ENCODE measurements at places on chromosomes 13 and 19.

GRCh38 chr13:108785844-108786243 is 156.4 kb downstream of the MYO16 start:
- DNase-seq: no peak

GRCh38 chr13:30743319-30744055 is 8.1 kb downstream of the ALOX5AP start:
- DNase-seq: peak; percentile 99

DNA sequence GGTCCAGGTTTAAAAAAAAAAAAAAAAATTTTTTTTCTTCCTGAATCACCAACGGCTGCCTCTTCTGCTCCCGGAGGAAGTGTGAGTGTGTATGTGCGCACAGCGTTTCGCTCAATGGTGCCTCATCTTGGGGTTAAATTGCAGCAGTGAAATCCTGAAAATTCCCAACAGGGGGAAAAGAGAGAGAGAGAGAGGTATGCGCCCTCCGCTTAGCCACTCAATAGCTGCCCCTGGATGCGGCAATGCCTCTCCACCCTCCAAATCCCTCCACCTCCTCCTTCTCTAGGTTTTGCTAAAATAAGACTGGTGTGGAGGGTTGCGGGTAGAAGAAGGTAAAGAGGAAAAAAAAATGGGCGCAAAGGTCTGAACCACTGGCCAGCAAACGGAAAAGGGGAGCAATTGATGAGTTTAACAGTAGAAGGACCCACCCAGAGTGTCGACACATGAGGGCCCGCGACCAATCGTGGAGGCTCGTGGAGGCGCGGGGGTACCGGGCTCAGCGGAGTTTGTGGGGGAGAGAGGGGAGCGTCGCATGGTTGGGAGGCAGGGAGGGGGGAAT is 853 bp upstream of the CACNA1A start:
- DNase-seq: no peak

- DNase-seq: no peak
Observed at GRCh38 chr13:66994517-66995202, 235.5 kb downstream of the PCDH9 start.

- DNase-seq: no peak
Observed at GRCh38 chr19:570251-570686, 2.1 kb upstream of the BSG start.

DNA sequence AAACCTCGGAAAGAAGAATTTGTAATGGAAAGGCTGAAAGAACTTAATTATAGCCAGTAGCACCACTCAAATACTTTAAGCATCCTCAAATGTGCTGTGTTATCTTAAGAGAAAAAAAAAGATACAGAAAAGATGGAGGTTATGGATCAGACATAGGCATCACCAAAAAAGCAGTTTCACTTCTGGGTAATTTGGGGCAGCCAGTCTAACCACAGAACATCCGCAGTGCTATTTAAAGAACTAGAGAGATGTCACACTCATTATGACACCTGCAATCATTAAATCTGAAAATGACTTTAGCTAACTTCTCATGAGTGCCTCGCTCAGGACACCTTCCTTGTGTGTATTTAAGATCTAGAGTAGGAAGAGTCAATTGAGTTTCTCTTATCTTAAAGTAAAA is 211.8 kb downstream of the RBM26 start:
- DNase-seq: no peak

GRCh38 chr19:30269638-30270037 is 102.5 kb upstream of the ZNF536 start:
- DNase-seq: no peak

- DNase-seq: no peak
Observed at GRCh38 chr13:76735641-76736040, 150.6 kb downstream of the KCTD12 start.

- no peak for DNase-seq
Observed at GRCh38 chr13:102774214-102774568, 605 bp upstream of the TEX30 start.

- no peak for DNase-seq
Observed at GRCh38 chr19:6373813-6374108, 1.2 kb downstream of the ALKBH7 start.

DNA sequence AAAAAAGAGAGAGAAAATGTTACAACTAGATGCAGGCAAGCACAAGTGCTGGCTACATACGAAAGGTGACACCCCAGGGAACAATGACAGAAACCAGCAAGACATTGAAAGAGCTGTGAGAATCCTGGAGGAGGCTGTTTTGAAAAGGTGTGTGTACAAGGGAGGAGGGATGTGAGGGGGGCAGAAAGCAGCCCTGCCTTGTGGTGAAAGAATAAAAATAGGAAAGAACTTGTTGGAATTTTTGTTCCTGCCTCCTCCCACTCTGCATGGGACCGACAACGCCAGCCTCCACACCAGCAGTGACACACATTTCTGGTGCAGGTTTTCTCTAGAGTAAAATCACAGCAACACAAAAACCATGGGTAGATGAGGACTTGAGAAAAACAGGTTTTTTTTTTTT is 1258.6 kb downstream of the PCDH9 start:
- DNase-seq: no peak

DNA sequence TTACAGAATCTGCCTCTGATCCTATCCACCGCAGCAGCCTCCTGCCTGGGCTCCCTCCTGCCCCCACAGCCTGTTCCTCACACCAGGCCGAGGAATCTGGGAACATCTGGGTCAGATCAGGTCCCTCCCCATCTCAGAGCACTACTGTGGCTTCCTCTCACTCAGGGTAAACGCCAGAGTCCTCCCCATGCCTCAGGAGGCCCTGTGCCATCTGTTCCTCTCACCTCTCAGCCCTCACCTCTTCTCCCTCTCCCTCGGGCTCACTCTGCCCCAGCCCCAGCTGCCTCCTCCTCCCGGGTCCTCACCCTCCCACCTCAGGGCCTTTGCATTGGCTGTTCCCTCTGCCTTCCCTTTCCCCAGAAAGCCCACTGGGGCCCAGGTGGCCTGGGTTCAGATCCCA is 18.2 kb downstream of the FCGBP start:
- no peak for DNase-seq

GRCh38 chr19:16561382-16561781 is 10.8 kb downstream of the SLC35E1 start:
- no peak for DNase-seq

DNA sequence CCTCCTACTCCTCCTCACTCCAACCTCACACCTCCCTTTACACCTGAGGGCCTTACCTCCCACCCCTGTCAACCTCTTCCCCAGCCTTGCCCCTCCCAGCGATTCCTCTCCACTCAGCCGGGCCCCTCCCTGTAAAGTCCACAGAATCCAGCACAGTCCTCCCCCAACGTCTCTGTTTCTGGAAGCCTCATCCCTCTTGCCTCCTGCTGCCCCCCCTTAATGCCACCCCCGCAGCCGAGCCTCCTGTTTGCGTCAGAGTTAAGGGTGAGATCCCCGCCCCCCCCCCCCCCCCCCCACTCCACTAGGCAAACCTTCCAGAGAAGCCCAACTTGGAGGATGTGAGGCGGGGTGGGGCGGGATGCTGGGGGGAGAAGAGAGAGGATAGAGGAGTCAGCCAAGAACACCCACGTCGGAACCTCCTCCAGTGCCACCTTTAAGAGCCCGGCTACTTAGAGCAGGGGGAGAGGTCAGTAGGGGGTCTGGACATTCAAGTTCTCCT is 2.1 kb downstream of the UNC13A start:
- no peak for DNase-seq

GRCh38 chr13:99974296-99974938 is 2.9 kb upstream of the ZIC5 start:
- no peak for DNase-seq

DNA sequence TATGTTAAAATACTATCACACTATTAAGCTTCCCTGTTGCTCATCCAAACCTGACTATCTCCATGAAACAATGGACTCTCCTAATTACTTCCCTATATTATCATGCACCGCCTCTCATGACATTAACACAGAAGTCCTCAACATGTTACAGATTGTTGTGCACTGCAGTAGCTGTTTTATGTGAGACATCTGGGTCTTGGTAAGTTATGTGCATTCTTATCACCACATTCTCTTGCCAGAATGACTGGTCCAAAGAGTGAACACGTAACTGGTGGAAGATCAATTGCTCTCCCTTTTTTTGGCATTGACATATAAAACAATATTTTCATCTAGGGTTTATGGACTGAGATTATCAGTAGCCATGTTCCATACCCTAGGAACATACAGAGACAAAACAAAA is 59.4 kb downstream of the POSTN start:
- DNase-seq: no peak

GRCh38 chr19:57888560-57889231 is at the start of gene ZNF814:
ZNF814 (minus strand) TSS chr19:57889037; CDS start chr19:57888802, 235 bp downstream.
- peak; percentile 40 for DNase-seq

GRCh38 chr13:46006688-46007452 is 45.7 kb downstream of the ZC3H13 start:
- DNase-seq: no peak

DNA sequence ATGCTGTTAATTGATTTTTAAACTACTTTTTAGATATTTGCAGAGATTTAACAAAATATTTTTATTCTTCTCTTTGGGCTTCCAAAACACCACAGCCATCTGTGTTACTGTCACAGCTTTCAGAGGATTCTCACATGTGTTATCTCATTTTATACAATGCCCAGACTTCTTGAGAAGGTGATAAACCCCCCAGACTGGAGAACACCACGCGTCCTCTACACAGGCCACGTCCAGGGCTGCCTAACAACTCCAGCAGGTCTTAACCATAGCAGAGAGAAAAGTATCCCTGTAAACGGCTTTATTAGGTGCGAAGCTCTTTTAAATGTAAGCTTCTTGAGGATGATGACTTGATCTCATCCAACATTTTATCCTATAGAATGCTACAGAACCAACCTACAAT is 2.0 kb downstream of the GPR183 start:
- no peak for DNase-seq

- DNase-seq: no peak
Observed at GRCh38 chr19:10854350-10855089, 6.3 kb downstream of the C19orf38 start.

DNA sequence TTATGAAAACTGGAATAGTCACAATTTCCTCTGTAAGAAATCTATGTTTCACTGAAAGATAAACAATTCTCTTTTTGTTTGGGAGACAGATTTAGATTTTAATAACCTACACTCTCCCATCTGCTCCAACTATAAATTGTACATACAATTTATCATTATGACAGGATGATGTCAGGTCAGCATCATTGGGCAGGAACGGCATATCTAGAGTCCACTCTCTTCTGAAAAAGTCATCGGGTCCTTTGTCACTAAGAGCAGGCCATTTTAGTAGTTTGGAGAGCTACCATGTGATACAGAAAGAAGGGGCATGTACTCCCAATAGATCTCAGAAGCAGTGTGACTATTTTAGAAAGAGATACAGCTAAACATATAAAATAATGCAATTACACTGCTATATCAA is 180.8 kb upstream of the ARGLU1 start:
- no peak for DNase-seq

- no peak for DNase-seq
Observed at GRCh38 chr13:43235028-43235427, 211.6 kb downstream of the DNAJC15 start.

GRCh38 chr13:45717349-45717748 is 15.2 kb downstream of the CBY2 start:
- no peak for DNase-seq

DNA sequence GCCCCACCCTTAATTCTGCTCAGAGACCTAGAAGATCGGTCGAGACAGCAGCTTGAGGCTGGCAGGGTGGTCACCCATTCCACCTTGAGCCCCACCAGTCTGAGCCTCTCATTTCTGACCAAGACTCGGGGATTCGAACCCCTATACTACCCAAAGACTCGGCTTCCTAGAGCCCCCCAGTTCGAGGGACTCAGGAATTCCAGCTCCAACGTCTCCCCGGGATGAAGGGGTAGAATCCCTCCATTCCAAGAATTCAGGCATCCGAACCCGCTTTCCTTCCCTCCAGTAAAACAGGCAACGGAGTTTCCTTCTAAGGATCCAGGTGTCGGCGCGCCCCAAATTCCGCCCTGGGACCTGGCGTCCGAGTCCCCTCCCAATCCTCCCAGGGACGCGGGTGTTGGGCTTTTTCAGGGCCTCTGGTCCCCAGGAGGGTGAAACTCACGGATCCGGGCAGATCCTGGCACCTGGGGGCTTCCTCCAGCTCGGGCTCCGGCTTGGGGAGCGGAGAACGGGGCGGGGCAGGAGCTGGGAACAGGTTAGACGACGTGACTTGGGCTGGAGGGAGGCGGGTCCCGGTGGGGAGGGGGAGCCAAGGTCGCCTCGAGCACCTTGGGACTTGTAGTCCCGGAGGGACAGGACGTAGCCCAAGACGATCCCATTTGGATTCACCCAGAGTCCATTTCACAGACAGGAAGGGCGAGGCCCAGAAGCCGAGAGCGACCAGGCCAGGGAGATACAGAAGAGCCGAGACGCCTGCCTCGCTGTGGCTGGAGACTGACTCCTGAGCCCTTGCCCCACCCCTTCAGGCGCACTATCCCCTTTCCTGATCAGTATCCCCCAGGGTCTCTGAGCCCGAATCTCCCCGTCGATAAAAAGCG is at the start of gene PPP1R13L:
Gene PPP1R13L (minus strand): TSS at position 513 of the 878 bp plus-strand sequence. CDS start 6,751 bp downstream, outside the sequence.
- DNase-seq: no peak

DNA sequence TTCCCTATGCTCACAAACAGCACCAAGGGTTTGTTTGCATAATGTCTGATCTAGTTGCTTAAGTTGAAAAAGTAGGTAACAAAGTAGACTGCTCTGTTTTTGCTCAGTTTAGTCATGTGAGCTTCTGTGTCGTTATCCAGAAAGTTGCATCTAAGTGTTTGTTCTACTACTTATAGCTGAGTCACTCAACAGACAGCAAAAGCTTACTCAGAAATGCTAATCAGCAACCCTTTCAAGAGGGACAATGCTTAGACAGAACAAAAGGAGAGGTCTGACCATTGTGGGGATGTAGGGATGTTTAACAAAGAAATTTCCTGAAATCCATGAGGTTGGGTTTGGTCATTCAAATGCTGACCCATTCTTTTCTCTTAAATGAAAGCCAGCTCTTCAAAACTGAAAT is 106.4 kb downstream of the ATP8A2 start:
- DNase-seq: no peak

DNA sequence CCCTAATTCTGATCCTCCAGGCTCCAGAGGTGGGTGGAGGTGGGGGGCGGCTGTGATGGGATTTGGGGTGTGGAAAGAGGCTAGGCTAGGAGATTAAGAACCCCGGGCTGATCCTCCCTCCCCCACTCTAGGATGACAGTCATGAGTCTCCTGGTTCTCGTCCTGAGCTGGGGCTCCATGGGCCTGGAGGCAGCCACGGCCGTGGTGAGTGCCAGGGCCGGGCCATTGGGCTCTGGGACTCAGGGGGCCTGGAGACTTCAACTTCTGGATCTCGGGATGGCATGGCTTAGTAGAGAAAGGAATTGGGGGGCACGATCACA is 13.9 kb downstream of the TTYH1 start:
- DNase-seq: no peak

GRCh38 chr13:96090240-96091101 is 564 bp downstream of the HS6ST3 start:
- DNase-seq: no peak

DNA sequence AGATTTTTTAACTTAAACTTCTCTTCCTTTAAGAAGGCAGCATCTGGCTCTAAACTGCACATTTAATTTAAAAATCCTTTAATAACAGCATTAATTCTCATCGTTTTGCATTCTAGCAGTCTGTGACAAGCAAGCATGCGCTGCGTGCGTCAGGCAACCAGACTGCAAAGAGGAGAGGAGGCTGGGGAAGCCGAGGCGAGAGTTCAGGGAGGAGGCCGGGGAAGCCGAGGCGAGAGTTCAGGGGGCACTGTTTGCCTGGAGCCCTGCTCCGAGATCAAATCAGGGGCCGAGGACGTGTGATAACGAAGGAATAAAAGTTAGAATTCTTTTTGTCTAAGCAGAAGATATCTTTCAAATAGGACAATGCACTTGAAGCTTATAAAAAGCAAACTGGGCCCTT is 435.7 kb downstream of the EFNB2 start:
- DNase-seq: no peak

GRCh38 chr19:35775046-35775297 is 392 bp upstream of the ARHGAP33 start:
- DNase-seq: no peak

GRCh38 chr19:35484252-35485036 is 5.8 kb downstream of the KRTDAP start:
- no peak for DNase-seq

Measured in fibroblast of skin of left biceps (primary cell).